ENCODE measurements at places on chromosomes 4 and X. TPM values are rescaled to one million over a fixed set of nuclear protein-coding genes. Genes with fewer than 3 reads are reported as not detected.

LRRC66 gene
- total RNA-seq: 0.17 TPM

HMGN5 gene
- total RNA-seq: 0.45 TPM

RHOH gene
- not detected for total RNA-seq

CASP6 gene
- total RNA-seq: 43.7 TPM

CXCL11 gene
- not detected for total RNA-seq

SYNPO2 gene
- total RNA-seq: 0.45 TPM

CYTL1 gene
- total RNA-seq: 1.5 TPM

GIMD1 gene
- not detected for total RNA-seq

FREM3 gene
- not detected for total RNA-seq

NPY2R gene
- under 0.01 TPM for total RNA-seq

ATOH1 gene
- not detected for total RNA-seq

CLTRN gene
- not detected for total RNA-seq

KLB gene
- total RNA-seq: not detected

HTN3 gene
- total RNA-seq: not detected

ZNF81 gene
- 2.7 TPM for total RNA-seq

KLKB1 gene
- not detected for total RNA-seq

NEIL3 gene
- 11.1 TPM for total RNA-seq

IL2 gene
- total RNA-seq: not detected

SOWAHD gene
- 0.30 TPM for total RNA-seq

SLC4A4 gene
- 1.5 TPM for total RNA-seq

BEND4 gene
- total RNA-seq: not detected

GRIA3 gene
- total RNA-seq: not detected

SERTM2 gene
- not detected for total RNA-seq

ANTXR2 gene
- 33.3 TPM for total RNA-seq

ETDA gene
- total RNA-seq: not detected

HDX gene
- total RNA-seq: 2.2 TPM

XAGE1A gene
- not detected for total RNA-seq

NXF2B gene
- total RNA-seq: not detected

TMEM271 gene
- not detected for total RNA-seq

SGCB gene
- 16.4 TPM for total RNA-seq

CT45A5 gene
- total RNA-seq: not detected

ARHGAP36 gene
- total RNA-seq: not detected

NKAP gene
- total RNA-seq: 4.2 TPM

MSN gene
- total RNA-seq: 307 TPM

TMSB4X gene
- 6,320 TPM for total RNA-seq

NDUFA1 gene
- 32.1 TPM for total RNA-seq

NUDT11 gene
- 8.8 TPM for total RNA-seq

CLDN22 gene
- not detected for total RNA-seq
